ENCODE measurements at places on chromosomes 4 and X.
A peak's percentile ranks its signal among the peaks of the same experiment; 100 is the strongest.

DNA sequence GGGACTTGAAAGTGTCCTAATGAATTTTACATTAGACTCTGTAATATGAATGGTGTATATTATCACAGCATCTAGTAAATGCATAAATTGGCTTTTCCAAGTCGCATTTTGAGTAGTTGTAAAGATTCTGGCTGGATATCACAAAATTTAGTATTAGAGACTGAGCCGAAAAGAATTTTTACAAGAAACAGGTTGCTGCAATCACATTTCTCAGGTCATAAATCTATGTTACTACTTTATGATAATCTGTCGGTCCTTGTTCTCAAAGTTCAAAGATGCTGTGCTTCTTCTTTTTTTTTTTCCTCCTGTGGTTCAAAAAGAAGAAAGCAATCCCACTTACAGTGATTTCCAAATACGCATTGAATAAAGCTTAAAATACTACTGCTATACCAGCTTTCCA is 253.4 kb downstream of the KCNIP4 start:
- DNase-seq = no peak

DNA sequence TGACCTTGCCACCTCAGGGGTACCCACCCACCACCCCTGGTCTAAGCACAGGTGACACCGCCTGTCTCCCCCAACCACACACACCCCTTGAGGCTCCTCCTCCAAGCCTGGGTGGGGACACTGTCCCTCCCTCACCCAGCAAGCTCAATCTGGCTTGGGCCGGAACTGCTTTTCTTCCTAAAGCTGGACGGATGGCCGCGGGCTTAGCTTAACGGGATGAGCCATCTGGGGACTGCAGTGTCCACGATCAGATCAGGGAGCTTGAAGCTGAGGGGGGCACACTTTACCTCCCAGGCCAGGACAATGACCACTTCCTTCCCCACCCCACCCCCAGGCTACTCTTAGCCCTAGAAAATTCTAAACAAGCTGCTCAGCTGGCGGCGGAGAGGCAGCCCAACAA is 1.0 kb upstream of the SLC6A8 start:
- DNase-seq = peak; percentile 46

DNA sequence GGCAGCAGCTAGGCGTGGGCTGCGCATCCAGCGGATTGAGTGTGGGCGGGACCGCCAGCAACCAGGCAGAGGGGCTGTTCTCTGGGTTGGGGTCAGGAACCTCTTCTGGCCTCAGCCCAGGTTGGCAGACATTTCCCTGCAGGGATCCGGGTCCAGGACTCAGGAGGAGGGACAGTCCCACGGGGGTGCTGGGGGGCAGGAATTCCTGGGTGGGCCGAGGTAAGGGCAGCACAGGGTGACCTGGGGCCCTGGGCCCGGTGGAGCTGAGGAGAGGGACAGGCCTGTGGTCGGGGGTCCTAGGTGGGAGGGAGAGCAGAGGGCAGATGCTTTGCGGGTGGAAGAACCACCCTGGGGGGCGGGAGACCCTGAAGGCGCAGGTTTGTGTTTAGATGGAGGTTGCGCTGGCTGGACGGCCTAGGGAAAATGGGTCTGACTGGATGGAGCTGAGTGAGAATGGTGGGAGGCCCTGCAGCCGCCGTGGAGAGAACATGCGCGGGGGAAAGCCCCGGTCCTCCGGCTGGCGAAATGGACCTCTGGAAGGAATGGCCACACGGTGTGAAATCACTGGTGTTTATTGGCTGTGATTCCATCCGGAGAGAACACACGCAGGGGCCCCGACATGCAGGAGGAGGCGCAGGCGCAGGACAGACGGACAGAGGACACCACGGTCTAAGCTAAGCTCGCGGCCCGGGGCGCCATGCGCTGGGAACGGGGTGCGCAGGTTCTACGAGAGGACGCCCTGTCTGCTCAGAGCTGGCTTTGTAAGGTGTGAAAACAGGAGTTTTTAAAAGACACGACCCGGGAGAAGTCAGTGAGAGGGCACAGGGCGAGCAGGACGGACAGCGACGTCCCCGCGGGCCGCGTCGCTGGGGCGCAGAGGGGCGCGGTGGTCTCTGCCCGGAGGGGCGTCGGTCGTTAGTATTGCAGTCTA is 41.3 kb downstream of the CPLX1 start:
- no peak for DNase-seq

GRCh38 chr4:57090079-57090478 is 20.1 kb downstream of the IGFBP7 start:
- no peak for DNase-seq

GRCh38 chr4:94256828-94257227 is 49.2 kb downstream of the SMARCAD1 start:
- no peak for DNase-seq

- DNase-seq = no peak
Observed at GRCh38 chr4:61359301-61359700, 159.2 kb downstream of the ADGRL3 start.

- DNase-seq = no peak
Observed at GRCh38 chr4:121155893-121156292, 8.2 kb downstream of the TNIP3 start.

DNA sequence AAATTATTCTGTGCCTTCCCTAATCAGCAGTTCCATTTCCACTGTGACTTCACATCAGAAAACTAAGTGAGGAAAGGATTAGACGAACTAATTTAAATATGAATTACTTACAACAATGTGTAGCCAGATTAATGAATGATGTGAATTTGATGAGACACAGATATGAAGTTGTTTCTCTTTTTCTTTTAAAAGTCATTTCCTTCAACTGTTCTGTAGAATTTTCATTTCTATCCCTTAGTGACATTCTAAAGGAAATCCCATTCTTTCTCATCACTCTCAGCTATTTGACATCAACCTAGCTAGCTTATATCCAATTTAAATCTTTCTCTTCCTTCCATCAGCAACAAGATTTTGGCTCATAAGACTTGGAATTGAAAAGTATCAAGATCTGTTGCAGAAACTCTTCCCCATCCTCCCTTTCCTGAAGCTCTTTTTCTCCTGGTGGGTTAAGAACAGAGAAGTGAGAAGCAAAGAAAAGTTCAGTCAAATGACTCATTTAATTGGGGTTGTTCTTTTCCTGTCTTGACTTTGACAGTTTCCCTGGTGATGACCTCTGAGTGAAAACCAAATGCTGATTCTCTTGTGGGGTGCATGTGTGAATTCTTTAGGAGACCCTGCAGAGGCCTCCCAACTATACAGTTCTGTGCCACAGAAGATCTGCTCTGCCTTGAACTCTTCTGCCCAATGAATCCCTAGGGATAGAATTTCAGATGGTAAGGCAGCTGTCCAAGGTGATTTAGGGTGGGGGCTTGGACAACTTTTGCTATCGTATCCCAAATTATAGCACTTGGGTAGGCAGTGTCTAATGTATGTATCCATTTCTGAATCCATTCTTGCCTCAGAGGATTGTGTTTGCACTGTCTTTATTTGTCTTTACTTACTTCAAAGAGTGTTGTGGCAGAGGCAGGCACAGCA is 232.5 kb upstream of the GPRIN3 start:
- DNase-seq = no peak

DNA sequence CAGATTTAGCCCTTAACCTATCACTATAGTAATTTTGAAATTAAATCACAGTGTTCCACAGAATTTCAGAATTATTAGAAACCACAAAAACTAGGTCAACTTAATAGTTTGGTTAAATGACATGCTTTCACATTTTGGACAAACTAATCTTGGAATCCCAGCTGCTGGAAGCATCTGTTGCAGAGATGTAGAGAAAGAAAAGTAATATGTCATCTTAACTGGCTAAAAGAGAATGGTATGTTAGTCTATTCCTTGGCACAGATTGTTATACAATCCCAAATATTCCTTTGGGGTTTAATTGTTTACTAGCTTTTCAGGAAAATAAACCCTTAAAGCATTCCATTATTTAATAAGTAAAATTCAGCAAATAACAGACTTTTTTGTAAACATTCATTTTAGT is 519.9 kb downstream of the IL15 start:
- no peak for DNase-seq

DNA sequence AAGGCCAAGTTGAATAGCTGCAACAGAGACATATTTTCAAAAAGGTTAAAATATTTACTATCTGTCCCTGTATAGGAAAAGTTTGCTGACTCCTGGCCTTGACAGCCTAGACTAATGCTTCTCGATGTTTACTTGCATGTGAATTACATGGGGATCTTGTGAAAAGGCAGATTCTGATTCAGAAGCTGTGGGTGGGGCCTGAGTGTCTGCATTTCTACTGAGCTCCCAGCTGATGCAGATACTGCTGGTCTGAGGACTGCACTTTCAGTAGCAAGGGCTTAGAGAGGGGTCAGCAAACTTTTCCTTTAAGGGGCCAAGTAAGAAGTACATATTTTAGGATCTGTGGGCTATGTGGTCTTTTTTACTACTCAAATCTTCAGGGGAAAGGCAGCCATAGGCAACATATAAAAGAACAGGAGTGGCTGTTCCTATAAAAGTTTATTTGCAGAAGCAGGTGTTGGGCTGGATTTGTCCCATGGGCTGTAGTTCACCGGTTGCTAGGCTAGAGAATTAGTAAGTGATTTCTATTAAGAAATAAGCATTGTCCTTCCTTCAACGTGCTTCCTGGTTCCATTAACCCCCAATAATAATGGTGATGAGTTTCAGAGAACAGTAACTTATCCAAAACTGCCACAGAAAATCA is 97.2 kb upstream of the PDE5A start:
- DNase-seq = no peak

GRCh38 chrX:36310136-36310535 is 390.6 kb downstream of the CFAP47 start:
- DNase-seq = no peak

DNA sequence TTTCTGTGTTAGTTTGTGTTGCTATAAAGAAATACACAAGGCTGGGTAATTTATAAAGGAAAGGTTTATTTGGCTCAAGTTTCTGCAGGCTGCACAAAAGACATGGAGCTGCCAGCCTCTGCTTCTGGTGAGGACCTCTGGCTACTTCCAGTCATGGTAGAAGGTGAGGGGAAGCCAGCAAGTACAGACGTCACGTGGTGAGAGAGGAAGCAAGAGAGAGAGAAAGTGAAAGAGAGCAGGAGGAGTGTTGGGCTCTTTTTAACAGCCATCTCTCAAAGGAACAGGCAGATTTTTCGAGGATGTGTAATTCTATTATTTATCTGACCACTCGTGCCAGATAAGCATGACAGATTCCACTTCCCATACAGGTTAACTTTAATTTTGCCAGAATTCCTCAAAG is 1199.1 kb downstream of the ADGRL3 start:
- no peak for DNase-seq

- no peak for DNase-seq
Observed at GRCh38 chr4:24273136-24273535, 311.2 kb downstream of the DHX15 start.

GRCh38 chr4:40325406-40326019 is 9.6 kb upstream of the CHRNA9 start:
- DNase-seq = peak; percentile 62

DNA sequence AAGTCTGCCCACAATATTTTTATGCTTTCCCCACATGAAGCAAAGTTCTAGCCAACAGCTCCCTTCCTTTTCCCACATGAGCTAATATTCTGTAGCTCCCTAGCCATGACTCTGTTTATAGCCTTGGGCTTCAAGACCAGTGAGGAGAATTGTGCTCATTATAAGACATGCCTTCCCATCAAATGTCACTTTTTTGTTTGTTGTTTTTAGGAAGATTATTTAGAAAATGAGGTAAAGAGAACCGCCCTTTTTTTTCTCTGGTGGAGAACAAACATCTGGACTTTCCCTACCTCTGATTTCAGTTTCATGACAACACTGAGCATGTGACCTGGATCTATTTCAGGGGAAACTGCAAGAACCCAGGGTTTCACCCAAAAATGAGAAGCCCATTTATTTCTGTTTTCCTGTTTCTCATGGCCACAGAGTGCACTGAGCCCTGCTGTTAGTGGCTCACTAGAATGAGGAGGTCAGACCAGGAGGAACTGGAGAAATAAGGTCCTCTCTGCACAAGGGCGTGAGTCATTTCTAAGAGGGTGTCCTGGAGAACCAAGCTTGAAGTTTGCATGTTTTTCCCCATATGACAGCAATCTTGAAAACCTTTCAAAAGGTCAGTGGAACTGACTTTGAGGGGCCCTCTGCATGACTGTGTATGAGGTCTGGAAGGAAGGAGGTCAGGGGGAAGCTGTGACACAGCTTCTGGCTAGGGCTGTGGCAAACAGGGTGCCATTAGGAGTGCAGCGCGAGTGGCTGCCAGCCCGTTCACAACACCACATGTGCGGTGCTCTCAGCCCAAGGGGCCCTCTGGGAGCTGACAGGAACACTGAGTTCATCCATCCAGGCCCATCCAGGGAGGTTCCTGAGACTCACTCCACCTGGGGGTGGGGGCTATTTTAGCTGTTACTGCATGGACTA is 55.2 kb downstream of the CHST7 start:
- no peak for DNase-seq
